ENCODE measurements at places on chromosomes 2 and 18.

GRCh38 chr2:34037886-34038285 lies 438.8 kb upstream of the FAM98A start:
- no peak for DNase-seq

DNA sequence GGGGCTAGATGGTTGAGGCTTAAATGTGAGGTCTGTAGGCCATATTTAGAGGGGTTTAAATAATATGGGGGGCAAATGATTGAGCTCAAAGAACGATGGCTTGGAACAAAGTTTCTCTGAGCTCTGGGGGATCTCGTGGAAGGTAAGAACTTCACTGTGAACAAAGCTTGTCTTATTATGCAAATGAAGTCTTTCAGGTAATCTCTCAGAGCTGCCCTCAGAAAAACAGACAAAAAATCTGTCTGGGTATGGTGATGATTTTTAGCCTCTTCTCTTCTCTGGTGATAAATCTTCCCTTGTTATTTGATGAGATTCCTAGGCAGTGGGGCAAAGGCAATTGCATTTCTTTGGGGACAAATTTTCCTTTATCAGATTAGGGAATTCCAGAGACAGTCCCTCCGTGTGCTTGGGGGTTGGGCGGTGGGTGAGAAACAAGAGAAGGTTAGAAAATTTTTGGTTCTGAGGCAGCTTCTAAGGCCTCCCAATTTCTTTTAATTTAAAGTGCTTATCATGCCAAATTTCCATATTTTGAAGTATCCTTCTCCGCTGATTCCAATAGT lies 760.4 kb downstream of the TSN start:
- no peak for DNase-seq

- DNase-seq, result no peak
These were observed 17.2 kb upstream of the ARL4C start for GRCh38 chr2:234514099-234514498.

DNA sequence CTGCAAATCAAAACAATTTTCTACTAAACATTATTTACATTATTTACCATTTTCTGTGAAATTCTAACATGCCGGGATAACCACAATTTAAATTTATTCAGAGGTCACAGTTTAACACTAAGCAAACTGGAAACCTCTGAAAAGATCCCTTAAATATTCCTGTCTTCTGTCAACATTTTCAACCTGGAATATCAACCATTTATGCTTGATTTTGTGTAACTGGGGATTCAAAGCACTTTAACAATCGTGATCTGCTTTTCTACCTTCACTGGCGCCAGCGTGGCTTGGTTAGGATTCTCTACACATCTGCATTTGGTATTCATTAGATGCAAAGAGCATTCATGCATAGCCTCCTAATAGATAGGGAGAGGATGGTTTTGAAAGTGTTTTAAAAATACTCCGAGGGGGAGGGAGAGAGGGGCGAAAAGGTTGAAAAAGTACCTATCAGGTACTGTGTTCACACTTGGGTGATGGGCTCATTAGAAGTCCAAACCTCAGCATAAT lies 59.9 kb upstream of the RAB12 start:
- no peak for DNase-seq

DNA sequence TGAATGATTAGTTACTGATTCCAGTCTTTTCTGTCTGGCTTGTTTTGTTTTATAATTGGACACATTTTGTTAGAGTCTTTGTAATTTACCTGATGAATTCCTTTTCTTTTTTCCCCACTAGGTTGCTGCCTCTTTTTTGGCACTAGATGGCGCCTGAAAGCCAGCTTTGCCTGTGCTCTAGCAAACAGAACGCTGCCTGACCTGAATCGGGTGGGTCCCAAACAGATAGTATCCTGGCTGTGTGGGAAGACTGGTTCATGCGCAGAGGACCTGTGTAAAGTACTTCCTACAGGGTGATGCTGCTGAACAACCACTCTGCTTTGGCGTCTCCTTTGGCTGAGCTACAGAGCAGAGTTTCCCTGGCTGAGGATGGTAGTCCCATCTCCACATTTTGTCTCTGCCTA lies 288.2 kb downstream of the IKZF2 start:
- no peak for DNase-seq

DNA sequence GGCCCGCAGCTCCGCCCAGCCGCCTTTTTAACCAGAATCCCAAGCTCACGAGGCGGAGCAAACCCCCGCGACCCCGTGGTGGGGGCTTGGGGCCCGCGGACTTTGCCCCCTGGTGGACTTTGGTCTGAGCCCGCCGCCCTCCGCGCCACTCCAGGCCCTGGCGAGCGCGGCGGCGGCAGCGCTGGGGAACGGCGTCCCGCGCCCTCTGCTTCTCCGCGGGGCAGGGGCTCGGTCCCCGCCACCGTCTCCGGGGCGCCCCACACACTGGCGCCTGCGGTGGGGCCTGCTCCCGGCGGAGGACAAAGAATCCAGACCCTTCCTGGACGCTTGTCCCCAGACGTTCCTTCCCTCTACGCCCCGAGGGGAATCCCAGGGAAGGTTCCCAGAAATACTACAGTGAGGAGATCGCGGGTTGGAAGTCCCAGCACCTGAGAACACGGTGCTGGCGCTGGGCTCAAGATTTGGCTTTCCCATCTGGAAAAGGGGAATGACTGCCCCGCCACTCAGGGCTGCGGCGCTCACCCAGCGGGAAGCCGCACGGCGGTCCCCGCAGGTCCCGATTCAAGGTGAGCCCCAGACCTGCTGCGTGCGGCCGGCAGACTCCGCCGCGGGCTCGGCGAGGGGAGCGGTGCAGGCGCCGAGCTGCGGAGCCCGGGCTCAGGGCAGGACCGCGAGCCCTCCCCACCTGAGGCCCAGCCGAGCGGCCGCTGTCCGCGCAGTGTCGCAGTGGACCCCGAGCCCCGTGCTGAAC lies at the start of gene HAAO:
Gene HAAO, minus strand, starts transcription at position 1 of the 751 bp plus-strand sequence. CDS start 47 bp downstream, outside the sequence.
- DNase-seq, result no peak

DNA sequence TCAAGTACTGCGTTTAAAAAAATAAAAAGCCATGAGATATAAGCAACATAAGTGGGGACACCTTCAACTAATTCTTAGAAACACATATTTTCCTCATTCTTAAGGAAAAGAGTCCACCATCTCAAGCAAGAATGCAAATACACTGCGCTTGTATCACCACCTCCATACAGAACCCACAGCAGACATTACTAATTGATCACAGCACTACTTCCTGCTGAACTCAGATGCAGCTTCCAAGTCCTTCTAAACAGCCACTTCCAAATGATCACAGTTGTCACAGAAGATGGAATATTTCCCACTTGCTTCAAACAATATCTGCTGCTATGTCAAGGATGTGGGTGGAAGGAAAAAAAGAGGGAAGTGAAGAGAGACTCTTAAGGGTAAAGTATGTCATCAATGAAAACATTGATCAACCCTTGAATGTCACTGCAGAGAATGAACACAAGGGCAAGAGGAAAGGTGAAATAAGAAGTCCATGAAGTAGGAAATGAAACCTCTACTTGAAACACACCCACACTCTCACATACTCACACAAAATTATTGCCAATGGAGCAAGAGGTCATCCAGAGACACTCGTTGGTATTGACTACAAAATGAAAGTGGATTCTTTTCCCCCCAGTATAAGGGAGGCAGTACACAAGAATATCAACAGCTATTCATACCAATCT lies 22.1 kb downstream of the TGFA start:
- no peak for DNase-seq

DNA sequence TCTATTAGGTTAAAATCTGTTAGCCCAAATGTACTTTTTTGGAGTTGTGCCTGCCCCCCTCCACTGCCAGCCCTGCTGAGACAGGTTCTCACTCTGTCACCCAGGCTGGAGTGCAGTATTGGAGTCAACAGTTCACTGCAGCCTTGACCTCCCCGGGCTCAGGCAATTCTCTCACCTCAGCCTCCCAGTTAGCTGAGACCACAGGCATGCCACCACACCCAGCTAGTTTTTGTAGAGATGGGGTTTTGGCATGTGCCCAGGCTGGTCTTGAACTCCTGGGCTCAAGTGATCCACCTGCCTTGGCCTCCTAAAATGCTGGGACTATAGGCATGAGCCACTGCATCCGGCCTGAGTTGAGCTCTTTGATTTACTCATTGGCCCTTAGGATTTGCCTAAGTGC lies 110.7 kb downstream of the ICA1L start:
- DNase-seq, result no peak

DNA sequence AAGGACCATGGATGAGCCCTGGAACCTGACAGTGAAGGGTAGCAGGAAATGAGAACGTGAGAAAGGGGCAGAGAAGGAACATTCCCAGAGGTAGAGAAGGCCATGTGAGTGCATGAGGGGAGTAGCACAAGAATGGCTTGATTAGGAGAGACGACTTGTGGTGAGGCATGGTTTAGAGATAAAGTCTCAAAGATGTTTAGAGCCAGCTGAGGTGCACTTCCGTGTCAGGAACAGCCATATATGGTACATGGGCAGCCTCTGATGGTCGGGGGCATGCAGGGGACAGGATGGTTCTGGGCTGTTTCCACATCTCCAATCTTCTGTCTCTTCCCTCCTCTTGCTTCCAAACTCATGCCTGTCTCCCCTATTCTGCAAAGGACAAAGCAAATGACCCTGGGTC lies 28.8 kb upstream of the EFEMP1 start:
- DNase-seq, result no peak

DNA sequence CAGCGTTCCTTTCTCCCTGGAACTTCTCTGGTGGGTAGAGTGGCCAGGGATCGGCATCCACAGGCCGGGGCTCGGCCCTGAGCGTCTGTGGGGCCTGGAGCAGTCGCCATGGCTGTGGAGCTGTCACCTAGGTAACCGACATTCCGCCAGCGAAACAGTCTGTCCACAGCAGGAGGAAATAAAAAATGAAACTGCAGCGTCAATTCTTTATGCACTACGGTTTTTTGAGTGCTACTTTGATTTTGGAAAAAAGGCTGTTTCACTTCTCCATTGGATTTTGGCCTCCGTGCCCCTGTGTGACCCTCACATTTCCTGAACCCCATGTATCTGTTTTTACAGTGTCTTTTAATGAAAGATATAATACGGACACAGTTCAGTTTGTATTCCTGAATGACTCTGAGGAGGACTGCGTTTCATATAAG lies 163.4 kb downstream of the LDLRAD4 start:
- no peak for DNase-seq

Data from cortex of kidney (tissue), 1 donor.